ENCODE measurements at places on chromosomes 1 and 21. TPM values are rescaled to one million over a fixed set of nuclear protein-coding genes. Genes with fewer than 3 reads are reported as not detected.

DNA sequence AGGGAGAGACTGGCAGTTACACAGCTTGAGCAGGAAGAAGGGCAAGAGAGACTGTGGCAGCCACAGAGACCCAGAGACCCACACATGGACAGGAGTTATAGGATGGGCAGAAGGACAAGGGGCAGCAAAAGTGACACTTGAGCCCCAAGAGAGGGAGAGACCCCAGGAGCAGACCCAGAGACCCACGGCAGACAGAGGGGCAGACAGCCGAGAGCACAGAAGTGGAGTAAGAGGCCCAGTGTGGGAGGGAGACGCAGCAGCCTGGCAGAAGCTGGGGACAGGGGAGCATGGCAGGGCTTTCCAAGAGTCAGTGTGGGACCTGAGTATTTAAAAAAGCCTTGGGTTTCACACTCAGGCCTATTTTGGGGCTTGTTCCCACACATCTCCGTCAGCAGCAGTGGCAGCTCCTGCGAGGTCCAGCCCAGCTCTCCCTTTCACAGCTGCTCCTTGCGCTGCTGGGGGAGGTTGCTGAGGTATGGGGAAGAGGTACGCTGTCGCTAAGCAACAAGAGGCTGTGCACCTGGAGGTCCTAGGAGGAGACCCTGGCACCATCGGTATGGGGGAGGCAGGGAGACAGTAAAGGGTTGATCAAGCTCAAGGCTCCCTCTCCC, 9.0 kb upstream of the MEF2D start:
- no peak for ATAC-seq

- no peak for ATAC-seq
Measured at GRCh38 chr1:193356249-193356648, 169.8 kb upstream of the B3GALT2 start.

The DNAJC28 gene
- total RNA-seq: 0.52 TPM

The PFKFB2 gene
- total RNA-seq: 20.3 TPM

The CHRM3 gene
- total RNA-seq: 0.68 TPM
